ENCODE measurements at places on chromosomes 11 and 22. TPM values are rescaled to one million over a fixed set of nuclear protein-coding genes. Genes with fewer than 3 reads are reported as not detected.

TMPRSS5 gene
- total RNA-seq, result not detected

OR51B6 gene
- total RNA-seq, result not detected

CRKL gene
- 40.9 TPM for total RNA-seq

OR52E8 gene
- total RNA-seq, result not detected

CLMP gene
- 162 TPM for total RNA-seq

DMC1 gene
- 12.1 TPM for total RNA-seq

MISFA gene
- 0.59 TPM for total RNA-seq

C11orf65 gene
- 0.39 TPM for total RNA-seq

INCENP gene
- 34.9 TPM for total RNA-seq
